CD4-positive, alpha-beta T cell treated with Interleukin-6 for 4 hours (primary cell): ENCODE measurements at places on chromosomes 6 and 20.

DNA sequence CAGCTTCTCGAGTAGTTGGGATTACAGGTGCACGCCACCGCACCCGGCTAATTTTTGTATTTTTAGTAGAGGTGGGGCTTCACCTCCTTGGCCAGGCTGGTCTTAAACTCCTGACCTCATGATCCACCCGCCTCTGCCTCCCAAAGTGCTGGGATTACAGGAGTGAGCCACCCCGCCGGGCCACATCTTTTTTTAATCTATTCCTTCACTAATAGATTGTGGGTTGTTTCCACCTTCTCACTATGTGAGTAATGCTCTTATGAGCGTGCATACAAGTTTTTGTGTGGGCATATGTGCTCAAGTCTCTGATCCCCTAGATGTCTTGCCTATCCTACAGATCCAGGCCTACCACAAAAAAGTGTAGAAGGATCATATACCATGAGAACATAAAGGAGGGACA, 30.7 kb downstream of the CARMIL1 start:
- DNase-seq: no peak

DNA sequence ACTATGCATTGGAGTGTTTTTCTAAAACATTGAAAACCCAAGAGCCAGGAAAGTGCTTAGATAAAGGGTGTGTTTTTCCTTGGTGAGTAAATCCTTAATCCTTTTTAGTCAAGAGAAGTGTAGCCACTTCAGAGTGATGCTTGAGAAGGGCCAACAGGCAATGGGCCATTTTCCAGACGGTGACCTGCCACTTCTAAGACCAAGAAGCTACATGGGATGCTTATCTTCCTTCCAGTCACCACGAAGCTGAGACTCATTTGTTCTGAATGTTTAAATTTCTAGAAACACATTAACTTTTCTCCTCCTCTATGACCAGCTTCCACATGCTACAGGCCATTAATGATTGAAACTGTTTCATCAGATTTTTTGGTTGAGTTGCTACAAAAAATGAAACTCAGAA, 34.4 kb upstream of the NHSL1 start:
- no peak for DNase-seq

- DNase-seq: no peak
These were observed 33.7 kb downstream of the GJA10 start for GRCh38 chr6:89927791-89928550.

DNA sequence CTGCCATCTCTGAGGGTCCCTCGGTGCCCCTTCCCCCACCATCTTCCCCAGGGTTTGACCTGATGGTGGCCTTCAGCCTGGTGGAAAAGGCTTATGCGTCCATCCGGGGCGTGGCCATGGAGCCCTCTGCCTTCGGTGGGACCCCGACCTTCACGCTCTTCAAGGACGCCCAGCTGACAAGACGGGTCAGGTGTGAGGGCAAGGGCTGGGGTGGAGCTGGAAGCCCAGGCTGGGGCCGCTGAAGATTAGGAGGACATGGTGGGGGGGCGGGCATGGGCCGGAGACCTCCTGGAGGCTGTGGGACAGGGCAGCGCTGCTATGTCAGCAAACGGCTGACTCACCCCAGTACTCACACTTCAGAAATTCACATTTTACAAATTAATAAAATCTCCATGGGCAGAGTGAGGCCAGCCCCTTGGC, 23.5 kb downstream of the COL20A1 start:
- DNase-seq: no peak

GRCh38 chr6:31686483-31686882, 5.6 kb upstream of the LY6G5C start:
- no peak for DNase-seq

- DNase-seq: no peak
These were observed 45.2 kb downstream of the DPPA5 start for GRCh38 chr6:73308712-73309534.

- DNase-seq: peak; percentile 10
These were observed 93.5 kb downstream of the CEBPB start for GRCh38 chr20:50283922-50284810.

DNA sequence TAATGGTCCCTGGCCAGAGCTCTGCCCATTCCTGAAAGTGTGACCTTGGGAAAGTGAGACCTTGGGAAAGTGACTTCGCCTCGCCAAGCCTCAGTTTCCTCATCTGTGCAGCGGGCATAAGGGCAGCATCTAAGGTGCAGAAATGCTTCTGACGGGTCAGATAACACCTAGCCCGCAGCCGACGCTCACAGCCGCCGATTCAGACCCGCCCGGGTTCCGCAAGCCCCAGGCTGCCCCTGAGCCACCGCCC, 486 bp downstream of the FKBP1A start:
- no peak for DNase-seq

- no peak for DNase-seq
These were observed 89.1 kb upstream of the PHACTR3 start for GRCh38 chr20:59515013-59515905.

DNA sequence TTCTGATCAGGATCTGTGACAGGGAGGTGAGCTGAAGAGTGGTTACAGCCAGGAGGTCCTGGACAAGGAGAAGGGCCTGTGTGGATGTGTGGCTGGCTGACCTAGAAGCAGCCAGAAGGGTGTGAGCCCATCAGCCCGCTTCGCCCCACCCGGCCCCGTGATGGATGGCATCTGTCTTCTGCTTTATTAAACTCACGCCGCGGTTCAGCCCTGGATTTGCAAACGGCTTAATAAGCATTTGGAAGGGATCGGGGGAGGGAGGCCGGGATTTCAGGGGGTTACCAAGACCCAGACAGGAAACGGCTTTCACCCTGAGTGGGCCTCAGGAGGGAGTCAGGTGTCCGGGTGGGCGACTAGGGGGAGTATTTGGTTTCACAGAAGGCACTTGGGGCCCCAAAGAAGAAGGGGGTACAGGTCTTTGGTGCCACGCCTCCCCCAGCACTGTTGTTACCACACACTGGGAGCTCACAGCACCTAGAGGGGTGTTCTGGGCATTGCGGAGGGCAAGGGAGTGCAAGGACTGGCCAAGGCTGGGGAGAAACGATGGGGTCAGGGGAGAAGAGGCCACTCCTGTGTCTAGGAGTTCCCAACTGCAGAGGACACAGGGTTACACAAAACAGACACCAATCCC, 53.8 kb upstream of the FOXP4 start:
- no peak for DNase-seq
